Naive B cell (primary cell): ENCODE measurements at places on chromosomes 4 and X. TPM values are rescaled to one million over a fixed set of nuclear protein-coding genes. Genes with fewer than 3 reads are reported as not detected.

DNA sequence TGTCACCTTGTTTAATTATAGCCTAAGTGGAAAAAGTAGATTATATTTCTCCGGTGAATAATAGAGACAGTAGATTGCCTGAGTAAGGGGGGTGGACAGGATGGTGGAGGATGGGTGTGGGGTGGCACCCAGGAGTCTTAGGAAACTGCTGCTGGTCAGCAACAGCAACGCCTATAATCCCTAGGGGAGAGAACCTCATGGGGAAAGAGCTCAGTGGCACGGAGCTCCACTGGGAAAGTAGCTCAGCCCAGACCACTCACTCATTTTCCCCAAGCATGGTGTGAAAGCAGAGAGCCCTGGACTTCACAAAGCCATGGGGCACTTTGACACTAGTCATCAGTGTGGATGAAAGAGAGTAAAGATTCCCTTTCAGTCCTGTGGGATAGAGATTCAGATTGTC is 31.1 kb downstream of the METTL14 start:
- DNase-seq = no peak

GRCh38 chr4:121711263-121712000 is 14.7 kb upstream of the ANXA5 start:
- no peak for DNase-seq

POU3F4 gene
- not detected for polyA plus RNA-seq

GRCh38 chr4:93199492-93199891 is 629.1 kb upstream of the ATOH1 start:
- DNase-seq = no peak

- no peak for DNase-seq
These were observed 545.6 kb upstream of the LCORL start for GRCh38 chr4:18566970-18567799.
